Pancreas (tissue), 10 donors: ENCODE measurements at places on chromosomes 1 and 21. TPM values are rescaled to one million over a fixed set of nuclear protein-coding genes. Genes with fewer than 3 reads are reported as not detected.
A peak's percentile ranks its signal among the peaks of the same experiment; 100 is the strongest.

Gene SPRR4
- total RNA-seq, result not detected

GRCh38 chr1:51638350-51638749, 21.5 kb downstream of the OSBPL9 start:
- no peak overlapping the region for H3K27ac ChIP-seq
- no peaks in the 10 kb centered on the region for H3K36me3 ChIP-seq
- no peaks in the 10 kb centered on the region for H3K27me3 ChIP-seq
- H3K4me1 ChIP-seq, result peaks cover 9% of the 10 kb centered on the region
- no peak for DNase-seq

DNA sequence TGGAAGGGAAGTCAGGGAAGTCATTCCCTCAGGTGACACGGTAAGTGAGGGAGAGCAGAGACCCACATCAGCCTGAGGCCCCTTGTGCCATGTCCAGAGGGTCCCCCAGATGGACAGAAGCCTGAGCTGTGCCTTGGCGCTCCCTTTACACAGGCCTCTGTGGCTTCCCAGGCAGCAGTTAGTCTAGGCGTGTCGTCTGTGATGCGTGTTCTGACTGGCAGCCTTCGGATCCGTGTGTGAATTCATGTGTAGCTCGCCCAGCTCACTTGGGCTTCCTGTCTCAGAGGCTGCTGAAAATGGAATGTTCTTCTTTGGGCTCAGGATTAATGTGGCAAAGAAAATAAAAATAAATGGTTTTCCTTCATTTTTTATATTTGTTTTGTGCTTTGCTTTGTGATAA, 28.3 kb downstream of the PRMT2 start:
- H3K36me3 ChIP-seq, result no peaks in the 10 kb centered on the region
- H3K27ac ChIP-seq, result no peak overlapping the region
- no peak for DNase-seq
- no peak overlapping the region for H3K4me3 ChIP-seq
- H3K27me3 ChIP-seq, result no peaks in the 10 kb centered on the region

- H3K4me1 ChIP-seq, result no peaks in the 10 kb centered on the region
- no peak overlapping the region for H3K27ac ChIP-seq
- no peak overlapping the region for H3K4me3 ChIP-seq
- no peaks in the 10 kb centered on the region for H3K36me3 ChIP-seq
- DNase-seq, result peak; percentile 45
These were observed 9.8 kb downstream of the NHLH1 start for GRCh38 chr1:160376525-160377131.

- H3K27me3 ChIP-seq, result no peaks in the 10 kb centered on the region
- no peak overlapping the region for H3K4me3 ChIP-seq
- no peak for DNase-seq
- no peaks in the 10 kb centered on the region for H3K4me1 ChIP-seq
- H3K27ac ChIP-seq, result no peak overlapping the region
These were observed 20.2 kb upstream of the WNT4 start for GRCh38 chr1:22163137-22163536.

- no peaks in the 10 kb centered on the region for H3K36me3 ChIP-seq
- H3K27ac ChIP-seq, result no peak overlapping the region
These were observed 66.4 kb downstream of the RGS13 start for GRCh38 chr1:192702212-192702902.

Gene UBE2J2
- total RNA-seq, result 21.5 TPM

DNA sequence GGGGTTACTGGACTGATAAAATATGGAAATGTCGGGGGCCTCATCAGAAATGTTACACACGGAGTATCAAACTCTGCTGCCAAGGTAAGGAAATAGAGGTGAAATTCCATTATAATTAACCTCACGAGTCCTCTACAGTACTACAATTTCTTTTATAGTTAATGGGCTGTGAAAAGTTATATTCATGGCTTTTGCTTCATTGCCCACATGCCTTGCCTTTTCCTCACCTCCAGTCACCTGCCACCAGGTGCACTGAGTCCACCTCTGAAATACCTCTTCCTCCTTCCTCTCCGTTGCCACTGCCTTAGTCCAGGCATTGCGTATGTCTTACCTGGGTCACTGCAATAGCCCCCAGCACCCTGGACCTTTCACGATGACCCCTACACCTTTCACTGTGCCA, 186.9 kb downstream of the VPS13D start:
- H3K27me3 ChIP-seq, result no peaks in the 10 kb centered on the region
- H3K27ac ChIP-seq, result no peak overlapping the region
- H3K4me3 ChIP-seq, result no peak overlapping the region
- peaks cover 16% of the 10 kb centered on the region for H3K36me3 ChIP-seq
- no peak for DNase-seq

DNA sequence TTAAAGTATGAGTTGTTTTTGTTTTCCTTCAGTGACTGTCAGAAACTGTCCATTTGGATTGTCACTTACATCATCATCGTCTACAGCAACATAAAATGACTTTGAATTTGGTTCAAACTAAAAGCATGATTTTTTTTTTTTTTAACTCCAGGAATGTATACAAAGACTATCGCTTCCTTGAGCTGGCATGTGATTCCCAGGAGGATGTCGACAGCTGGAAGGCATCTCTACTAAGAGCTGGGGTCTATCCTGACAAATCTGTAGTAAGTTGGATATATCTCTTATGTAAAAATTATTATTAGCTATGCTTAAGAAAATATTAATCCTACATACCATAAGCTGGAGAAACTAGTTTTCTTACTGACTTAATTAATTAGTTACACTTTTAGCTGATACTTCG, 111.9 kb upstream of the C1orf105 start:
- H3K4me3 ChIP-seq, result no peak overlapping the region
- no peak overlapping the region for H3K27ac ChIP-seq
- no peak for DNase-seq
- H3K27me3 ChIP-seq, result no peaks in the 10 kb centered on the region
- no peaks in the 10 kb centered on the region for H3K4me1 ChIP-seq
- H3K36me3 ChIP-seq, result no peaks in the 10 kb centered on the region

DNA sequence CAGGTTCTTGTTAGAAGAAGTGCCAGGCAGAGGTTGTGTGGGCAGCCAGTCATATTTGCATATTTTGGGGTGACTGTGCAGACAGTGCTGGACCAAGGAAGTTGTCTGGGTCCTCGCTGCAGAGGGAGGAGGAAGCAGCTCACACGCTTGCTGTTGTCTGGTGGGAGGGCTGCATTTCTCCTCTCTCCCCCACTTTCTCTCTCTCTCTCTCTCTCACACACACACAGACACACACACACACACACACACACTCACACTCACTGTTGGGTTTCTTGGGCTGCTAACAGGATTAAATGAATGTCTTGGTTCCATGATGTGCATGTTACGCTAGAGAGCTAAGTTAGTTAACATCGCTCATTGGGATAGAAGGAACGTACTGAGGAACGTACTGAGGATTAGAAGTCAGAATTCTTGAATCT, 72.9 kb downstream of the AGPAT3 start:
- H3K27me3 ChIP-seq, result no peaks in the 10 kb centered on the region
- no peak overlapping the region for H3K4me3 ChIP-seq
- H3K36me3 ChIP-seq, result no peaks in the 10 kb centered on the region
- no peak overlapping the region for H3K27ac ChIP-seq

Gene RHD
- total RNA-seq, result not detected

- no peak overlapping the region for H3K27ac ChIP-seq
- no peak for DNase-seq
- H3K36me3 ChIP-seq, result no peaks in the 10 kb centered on the region
- no peak overlapping the region for H3K4me3 ChIP-seq
- no peaks in the 10 kb centered on the region for H3K27me3 ChIP-seq
- H3K4me1 ChIP-seq, result no peaks in the 10 kb centered on the region
These were observed 33.2 kb upstream of the RUNX3 start for GRCh38 chr1:24963099-24963872.

GRCh38 chr1:204322339-204322868, 37.3 kb downstream of the PLEKHA6 start:
- no peaks in the 10 kb centered on the region for H3K36me3 ChIP-seq
- no peaks in the 10 kb centered on the region for H3K27me3 ChIP-seq
- no peak overlapping the region for H3K4me3 ChIP-seq
- no peak overlapping the region for H3K27ac ChIP-seq

GRCh38 chr1:168513656-168514404, 30.0 kb downstream of the XCL2 start:
- DNase-seq, result no peak
- no peaks in the 10 kb centered on the region for H3K36me3 ChIP-seq
- H3K4me1 ChIP-seq, result no peaks in the 10 kb centered on the region
- no peak overlapping the region for H3K4me3 ChIP-seq
- no peak overlapping the region for H3K27ac ChIP-seq

GRCh38 chr1:113975211-113975895, 3.9 kb upstream of the OLFML3 start:
- no peaks in the 10 kb centered on the region for H3K27me3 ChIP-seq
- H3K4me1 ChIP-seq, result no peaks in the 10 kb centered on the region
- DNase-seq, result no peak
- no peak overlapping the region for H3K4me3 ChIP-seq

DNA sequence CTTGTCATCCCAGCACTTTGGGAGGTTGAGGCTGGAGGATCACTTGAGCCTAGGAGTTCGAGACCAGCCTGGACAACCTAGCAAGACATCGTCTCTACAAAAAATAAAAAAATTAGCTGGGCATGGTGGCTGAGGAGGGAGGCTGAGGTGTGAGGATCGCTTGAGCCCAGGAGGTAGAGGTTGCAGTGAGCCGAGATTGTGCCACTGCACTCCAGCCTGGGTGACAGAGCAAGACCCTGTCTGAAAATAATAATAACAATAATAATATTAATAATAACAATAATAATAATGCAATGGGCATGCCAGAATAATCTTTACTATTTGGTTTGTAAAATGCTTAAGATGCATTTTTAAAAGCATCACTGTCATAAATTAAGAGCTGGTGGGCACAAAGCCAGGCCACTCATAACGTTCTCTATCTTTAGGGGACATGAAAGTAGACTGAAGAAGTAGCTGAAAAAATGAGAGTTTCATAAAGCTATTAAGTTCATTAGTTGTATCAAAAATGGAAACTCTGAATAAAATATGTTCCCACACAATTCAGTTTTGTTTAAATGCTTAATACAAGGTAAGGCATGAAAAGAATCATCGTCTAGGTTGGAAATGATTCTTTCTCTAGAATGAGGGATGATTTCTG, 51.6 kb upstream of the ITPKB start:
- no peaks in the 10 kb centered on the region for H3K4me1 ChIP-seq
- DNase-seq, result no peak
- H3K27ac ChIP-seq, result no peak overlapping the region

DNA sequence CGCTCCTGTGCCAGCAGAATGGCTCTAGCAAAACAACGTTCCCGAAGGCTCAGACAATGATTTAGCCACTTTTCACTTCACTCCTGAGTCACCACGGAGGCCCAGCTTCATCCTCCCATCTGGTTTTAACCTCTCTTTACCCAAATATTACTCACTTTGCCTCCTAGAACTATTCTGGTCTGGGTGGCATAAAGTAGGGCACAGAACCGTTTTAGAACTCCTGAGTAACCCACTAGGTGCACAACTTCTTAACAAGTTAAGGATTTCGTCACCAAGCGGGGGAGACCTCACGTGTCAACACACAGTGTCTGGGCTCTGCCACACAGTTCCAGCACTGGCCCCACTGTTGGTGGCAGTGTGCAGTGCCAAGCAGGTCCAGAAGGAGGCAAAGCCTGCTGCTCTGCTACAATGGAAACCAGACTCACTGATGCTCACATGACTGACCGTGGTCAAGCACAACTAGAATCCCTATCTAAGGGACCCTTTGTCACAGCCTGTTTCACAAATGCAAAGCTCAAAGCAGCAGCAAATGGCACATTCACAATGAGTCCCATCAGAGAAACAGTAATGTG, 121.7 kb downstream of the SIPA1L2 start:
- H3K27ac ChIP-seq, result no peak overlapping the region
- H3K4me3 ChIP-seq, result no peak overlapping the region
- H3K36me3 ChIP-seq, result no peaks in the 10 kb centered on the region
- DNase-seq, result no peak

Gene AK5
- 0.59 TPM for total RNA-seq

GRCh38 chr1:225427235-225428067, at the start of gene LBR:
Gene LBR, minus strand, starts transcription at chr1:225428038. Its CDS starts 3,963 bp downstream, at chr1:225424075.
- H3K27ac ChIP-seq, result peak within 1 kb of the TSS; percentile 93
- H3K27me3 ChIP-seq, result no peaks in the 10 kb centered on the region
- H3K4me1 ChIP-seq, result peaks cover 24% of the 10 kb centered on the region
- no peak for DNase-seq
- H3K4me3 ChIP-seq, result peak within 1 kb of the TSS; percentile 85
- H3K36me3 ChIP-seq, result no peaks in the 10 kb centered on the region

GRCh38 chr1:2632561-2633361, at the start of gene MMEL1:
Gene MMEL1, minus strand, starts transcription at chr1:2633016. Its CDS starts 3,532 bp downstream, at chr1:2629484.
- no peak within 1 kb of the TSS for H3K4me3 ChIP-seq
- no peaks in the 10 kb centered on the region for H3K36me3 ChIP-seq
- no peak for DNase-seq
- H3K27me3 ChIP-seq, result no peaks in the 10 kb centered on the region
- no peak within 1 kb of the TSS for H3K27ac ChIP-seq

Gene MSTO1
- 27.0 TPM for total RNA-seq

GRCh38 chr1:35441926-35442579, 115.2 kb downstream of the KIAA0319L start:
- H3K27ac ChIP-seq, result no peak overlapping the region
- H3K27me3 ChIP-seq, result no peaks in the 10 kb centered on the region
- H3K4me1 ChIP-seq, result no peaks in the 10 kb centered on the region
- no peak for DNase-seq
- peaks cover 56% of the 10 kb centered on the region for H3K36me3 ChIP-seq

Gene AADACL4
- not detected for total RNA-seq

- H3K27ac ChIP-seq, result no peak overlapping the region
- no peak for DNase-seq
- H3K36me3 ChIP-seq, result peaks cover 20% of the 10 kb centered on the region
- no peaks in the 10 kb centered on the region for H3K27me3 ChIP-seq
- H3K4me1 ChIP-seq, result no peaks in the 10 kb centered on the region
- H3K4me3 ChIP-seq, result no peak overlapping the region
These were observed 9.4 kb downstream of the HYI start for GRCh38 chr1:43444151-43444828.

GRCh38 chr1:243391355-243391754, 135.5 kb downstream of the SDCCAG8 start:
- no peak overlapping the region for H3K27ac ChIP-seq
- H3K4me1 ChIP-seq, result no peaks in the 10 kb centered on the region
- no peaks in the 10 kb centered on the region for H3K27me3 ChIP-seq
- H3K4me3 ChIP-seq, result no peak overlapping the region

DNA sequence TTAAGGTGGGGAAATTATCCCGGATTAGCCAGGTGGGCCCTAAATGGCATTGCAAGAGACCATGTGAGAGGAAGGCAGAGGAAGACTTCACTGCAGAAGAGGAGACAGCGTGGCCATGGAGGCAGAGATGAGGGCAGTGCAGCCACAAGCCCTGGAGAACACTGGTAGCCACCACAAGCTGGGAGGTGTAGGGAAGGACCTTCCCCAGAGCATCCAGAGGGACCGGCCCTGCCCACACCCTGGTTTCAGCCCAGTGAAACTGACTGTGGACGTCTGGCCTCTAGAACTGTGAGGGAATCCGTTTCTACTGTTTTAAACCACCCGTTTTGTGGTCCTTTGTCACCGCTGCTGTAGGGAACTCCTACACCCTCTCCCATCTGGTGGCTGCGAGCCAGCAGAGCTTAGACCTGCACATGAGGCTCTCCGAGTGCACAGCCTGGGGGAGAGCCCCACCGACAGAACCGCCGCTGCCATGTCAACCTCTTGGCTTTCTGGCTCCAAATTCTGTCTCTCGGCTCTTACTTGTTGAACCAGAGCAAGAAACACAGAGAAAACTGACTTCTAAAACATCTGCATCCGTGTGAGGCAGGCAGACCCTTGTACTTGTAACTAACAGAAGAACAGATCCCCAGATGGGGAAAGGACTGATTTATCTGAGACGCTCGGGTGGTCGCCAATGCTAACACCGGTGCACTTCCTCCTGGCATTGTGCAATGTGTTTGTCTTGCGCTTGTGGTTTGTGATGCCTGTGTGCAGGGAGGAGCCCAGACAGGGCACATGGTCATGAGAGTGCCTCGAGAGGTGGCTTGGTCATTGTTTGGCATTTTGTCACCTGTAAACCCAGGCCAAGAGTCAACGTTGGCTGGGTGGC, 90.8 kb upstream of the TMPRSS2 start:
- H3K27me3 ChIP-seq, result no peaks in the 10 kb centered on the region
- H3K27ac ChIP-seq, result no peak overlapping the region
- H3K4me1 ChIP-seq, result peaks cover 20% of the 10 kb centered on the region
- peak; percentile 32 for DNase-seq
- no peaks in the 10 kb centered on the region for H3K36me3 ChIP-seq
